ENCODE measurements at places on chromosomes 1 and 21.

DNA sequence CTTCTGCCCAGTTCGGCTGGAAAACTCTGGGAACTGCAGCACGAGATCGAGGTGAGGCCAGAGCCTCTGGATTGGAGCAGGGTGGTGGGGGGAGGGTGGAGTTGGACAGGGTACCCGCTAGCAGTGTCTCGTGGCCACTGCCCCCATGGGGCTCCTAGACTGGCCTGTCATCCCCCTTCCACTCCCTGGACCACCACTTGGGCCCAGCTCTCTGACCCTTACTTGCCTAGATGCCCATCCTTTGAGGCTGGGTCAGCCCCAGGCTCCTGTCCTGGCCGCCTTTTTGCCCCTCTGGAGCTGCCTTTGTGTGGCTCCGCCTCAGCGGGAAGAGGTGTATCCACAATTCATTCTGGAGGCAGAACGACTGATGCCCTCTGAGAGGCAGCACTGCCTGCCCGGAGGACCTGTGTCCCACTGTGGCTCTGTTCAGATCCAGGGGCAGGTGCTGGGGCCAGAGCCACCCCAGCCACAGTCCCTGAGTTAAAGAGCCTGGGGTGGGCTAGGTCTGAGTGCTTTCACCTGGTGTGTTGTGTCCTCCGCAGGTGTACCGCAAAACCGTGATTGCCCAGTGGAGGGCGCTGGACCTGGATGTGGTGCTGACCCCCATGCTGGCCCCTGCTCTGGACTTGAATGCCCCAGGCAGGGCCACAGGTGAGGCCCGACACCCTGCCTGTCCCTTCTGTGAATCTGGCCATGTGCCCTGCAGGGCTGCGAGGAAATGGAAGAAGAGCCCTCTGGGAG lies 17.7 kb downstream of the FAAH start:
- DNase-seq: no peak

DNA sequence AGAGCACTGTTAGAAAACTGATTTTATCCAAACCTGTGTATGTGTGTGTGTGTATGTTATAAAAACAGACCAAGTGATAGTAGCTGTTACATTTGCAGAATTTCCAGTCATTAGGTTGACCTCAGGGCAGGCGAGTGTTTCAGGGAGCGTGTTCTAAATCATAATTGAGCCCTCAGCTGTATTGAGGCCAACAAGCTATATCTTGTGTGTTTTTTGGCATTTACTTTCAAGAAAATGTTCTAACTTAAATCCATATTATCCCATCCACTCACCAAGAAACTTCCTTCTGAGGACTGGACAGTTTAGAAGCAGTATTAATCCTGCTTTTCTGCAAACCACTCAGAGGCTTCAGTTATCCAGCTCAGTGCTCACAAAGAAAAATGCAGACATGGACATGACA lies 12.0 kb downstream of the DDAH1 start:
- DNase-seq: no peak

- DNase-seq: no peak
Observed at GRCh38 chr1:63601912-63602311, 8.7 kb downstream of the PGM1 start.

GRCh38 chr21:15061747-15062605 lies 2.8 kb downstream of the NRIP1 start:
- DNase-seq: no peak

DNA sequence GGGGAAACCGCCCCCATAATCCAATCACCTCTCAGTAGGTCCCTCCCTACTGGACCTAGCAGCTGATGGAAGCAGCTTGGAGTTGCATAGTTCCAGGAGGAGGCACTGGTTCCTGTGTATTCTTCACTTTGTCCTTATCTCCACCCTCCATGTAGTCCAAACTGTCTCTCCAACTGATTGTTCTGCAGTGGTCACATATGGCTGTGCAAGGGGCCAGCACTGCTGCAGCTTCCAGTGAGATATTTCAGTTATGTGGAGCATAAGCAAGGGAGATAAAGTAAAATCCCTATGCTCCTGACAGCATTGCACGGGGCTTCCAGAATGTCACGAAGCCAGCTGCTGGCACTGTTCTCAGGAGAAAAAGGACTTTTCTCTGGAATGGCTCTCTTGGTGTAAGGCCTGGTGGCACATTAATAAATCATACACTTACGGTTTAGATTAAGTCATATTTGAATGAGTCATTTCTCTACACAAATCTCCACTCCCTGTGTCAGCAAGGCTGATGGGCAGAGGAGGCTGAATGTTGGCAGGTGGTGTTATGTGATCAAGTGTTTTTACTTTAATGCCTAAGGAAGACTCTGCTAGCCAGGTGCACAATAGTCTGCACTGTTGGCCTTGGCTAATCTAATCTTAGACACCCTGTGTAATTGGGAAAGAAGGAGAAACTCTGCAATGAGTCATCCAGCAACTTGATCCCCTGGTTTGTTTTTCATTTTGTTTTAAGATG lies 93.4 kb downstream of the KCNK1 start:
- no peak for DNase-seq

DNA sequence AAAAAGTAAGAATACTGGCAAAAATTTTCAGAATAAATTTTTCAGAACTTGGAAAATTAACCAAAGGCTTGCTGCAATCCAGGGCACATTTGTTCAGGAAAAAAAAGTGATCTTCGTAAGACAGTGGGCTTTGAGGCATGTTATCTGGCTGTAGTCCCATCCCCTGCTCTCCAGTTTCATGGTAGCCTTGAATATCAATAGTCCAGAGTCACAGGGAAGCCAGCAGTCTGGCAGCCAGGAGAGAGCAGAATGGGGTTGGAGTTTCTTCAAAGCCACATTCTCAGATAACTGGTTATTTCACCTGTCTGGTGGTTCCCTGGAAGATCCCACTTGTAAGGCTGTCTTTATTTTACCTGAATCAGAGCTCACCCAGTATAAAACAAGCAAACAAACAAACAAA lies 669.3 kb downstream of the MATN1 start:
- no peak for DNase-seq

GRCh38 chr1:160342526-160342925 lies 524 bp downstream of the COPA start:
- DNase-seq: no peak

GRCh38 chr1:96660051-96660450 lies 61.5 kb upstream of the PTBP2 start:
- no peak for DNase-seq

DNA sequence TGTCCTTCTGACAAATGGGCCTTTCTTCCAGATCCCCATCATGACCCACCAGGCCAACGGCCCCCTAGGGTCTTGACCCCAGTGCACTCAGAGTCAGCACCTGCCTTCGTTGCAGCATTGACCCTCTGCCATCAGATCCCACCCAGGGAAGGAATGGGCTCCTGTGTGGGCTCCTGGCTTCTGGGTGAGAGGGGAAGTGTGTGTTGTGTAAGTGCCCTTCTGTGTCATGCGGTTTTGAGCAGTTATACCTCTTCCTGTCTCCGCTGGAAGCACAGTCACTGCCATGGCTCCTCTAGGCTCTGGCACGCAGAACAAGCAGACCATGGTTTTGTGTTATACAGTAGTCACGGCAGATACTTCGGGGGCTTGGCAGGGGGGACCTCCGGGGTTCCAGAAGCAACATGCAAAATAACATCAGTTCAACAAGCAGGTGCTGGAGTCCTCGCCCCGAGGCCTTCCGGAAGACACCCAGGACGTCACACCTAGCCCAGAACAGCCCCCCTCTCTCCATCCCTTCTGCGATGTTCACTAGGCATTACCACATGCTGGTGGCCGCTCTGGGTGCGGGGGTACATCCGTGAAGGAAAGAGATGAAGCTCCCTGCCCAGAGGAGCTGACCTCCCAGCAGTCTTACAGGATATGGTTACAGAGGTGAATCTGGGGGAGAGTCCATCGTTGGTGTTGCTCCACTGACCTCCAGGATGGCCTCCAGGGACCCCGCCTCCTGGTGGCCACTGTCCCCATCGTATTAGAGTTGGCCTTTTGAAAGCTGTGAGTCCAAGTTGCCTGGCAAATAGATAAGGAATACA lies 17.4 kb upstream of the KCNAB2 start:
- no peak for DNase-seq

GRCh38 chr1:225578251-225578977 lies 74.5 kb downstream of the ENAH start:
- DNase-seq: no peak

- no peak for DNase-seq
Observed at GRCh38 chr1:36137776-36138175, 11.5 kb downstream of the TRAPPC3 start.

GRCh38 chr1:171984262-171984661 lies 143.0 kb downstream of the DNM3 start:
- DNase-seq: no peak

- DNase-seq: no peak
Observed at GRCh38 chr1:2566101-2567045, 10.2 kb downstream of the TNFRSF14 start.

DNA sequence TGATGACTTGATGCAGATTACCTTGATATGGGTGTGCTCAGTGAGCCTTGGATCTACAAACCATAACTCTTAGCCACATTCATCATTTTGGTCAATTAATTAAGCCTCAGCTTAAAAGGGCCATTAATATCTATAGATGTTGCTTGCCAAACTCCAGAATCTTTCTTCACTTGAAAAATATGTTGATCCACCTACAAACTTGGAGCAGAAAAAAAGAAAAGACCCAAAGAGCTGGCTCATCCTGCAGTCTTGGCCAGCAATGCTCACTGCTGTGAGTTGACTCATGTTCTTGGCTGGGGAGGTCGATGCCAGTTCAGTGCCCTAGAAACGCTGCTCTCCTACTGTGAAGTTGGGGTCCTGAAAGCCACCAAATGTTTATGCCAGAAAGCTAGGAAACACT lies 75.4 kb downstream of the DPT start:
- peak; percentile 17 for DNase-seq

DNA sequence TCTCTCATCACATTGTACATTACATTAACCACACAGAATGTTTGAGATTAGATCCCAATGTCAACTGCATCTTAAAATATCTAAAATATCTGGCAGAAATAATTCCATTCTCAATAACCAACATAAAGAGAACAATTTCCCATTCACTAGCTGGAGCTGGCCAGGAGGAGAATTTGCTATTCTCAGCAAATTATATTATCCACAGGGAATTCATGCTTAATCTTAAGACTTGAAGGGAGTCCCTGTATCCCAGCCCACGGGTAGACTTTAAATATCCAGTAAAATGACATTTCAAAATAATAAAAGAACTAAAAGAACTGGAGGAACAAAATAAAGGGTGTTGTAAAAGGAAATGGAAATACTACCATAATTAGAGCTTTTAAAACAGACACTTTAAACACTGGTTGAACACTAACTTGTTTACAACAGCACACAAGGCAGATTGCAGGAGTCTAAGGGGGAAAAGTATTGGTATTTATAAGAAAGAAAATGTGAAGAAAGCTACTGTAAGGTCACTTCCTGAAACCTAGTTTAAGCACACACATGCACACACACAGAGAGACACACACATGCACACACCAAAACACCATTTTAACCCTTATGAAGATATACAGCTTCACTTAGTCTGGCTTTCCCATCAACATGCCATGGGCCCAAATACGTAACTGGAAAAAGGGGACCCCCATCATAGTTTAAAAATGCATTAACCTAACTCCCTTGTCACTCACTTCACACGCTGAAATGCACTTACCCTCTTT lies 107.0 kb downstream of the PTPN14 start:
- DNase-seq: no peak

- no peak for DNase-seq
Observed at GRCh38 chr1:223761411-223761810, 49.1 kb downstream of the CAPN2 start.

DNA sequence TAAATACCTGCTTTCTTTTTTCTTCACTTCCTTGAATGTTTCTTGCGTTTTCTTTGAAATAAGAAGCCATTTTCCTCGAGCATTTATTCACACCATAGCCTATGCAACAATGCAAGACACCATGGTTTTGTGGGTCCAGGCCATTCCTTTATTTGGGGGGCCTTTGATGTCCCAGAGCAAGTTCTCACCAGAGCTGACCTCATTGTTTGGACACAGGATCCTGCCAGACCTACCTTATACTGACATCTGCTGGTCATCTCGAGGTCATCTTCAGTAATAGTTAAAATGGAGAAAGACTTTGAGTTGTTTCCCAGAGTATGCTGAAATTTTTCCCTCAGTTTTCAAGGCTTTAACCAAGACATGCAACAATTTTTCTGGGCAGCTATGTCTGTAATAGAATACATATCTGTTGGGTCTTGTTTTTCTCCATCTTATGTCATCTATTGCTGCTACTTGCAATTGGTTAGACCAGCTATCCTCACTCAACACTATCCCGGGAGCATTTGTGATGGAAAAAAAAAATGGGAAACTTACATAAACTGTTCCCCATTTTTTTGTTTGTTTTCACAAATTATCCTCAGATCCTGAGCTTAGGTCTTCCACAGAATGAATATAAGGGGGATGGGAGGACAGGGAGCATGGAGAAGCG lies 34.0 kb upstream of the BACE2 start:
- DNase-seq: no peak

- no peak for DNase-seq
Observed at GRCh38 chr21:37711836-37712568, 204.3 kb downstream of the KCNJ6 start.

DNA sequence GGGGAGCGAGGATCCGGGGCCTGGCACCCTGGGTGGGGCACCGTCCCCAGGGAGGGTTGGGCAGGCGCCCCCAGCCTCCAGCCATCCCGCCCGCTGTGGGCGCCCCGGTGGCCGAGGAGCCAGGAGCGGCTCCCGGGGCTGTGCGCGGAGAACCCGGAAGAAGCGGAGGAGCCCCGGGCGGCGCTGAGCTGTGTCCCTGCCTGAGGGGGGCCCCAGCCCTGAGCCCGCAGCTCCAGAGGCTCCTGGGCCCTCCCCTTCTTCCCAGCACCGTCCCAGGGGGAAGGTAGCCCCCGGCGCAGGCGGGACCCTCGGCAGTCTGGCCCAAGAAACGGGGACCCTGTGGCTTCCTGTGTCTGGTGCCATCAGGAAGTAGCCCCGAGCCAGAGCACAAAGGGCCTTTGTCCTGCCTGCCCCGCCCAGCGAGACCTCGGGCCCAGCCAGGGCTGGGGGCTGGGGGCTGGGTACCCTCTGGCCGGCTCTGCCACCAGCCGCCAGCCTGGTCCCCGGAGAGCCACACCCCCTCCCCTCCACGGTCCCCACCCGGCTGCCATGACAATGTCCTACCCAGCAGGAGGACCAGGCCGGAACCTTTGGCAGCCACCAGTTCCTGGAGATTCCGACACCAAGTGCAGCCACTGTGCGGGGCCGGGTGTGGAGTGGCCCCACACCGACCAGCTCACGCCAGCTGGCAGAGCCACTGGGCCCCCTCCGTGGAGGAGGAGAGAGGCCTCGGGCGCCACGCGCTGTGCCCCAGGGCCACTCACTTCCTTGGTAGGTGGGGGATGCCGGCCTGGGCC lies 15.6 kb upstream of the TTLL10 start:
- peak; percentile 52 for DNase-seq

DNA sequence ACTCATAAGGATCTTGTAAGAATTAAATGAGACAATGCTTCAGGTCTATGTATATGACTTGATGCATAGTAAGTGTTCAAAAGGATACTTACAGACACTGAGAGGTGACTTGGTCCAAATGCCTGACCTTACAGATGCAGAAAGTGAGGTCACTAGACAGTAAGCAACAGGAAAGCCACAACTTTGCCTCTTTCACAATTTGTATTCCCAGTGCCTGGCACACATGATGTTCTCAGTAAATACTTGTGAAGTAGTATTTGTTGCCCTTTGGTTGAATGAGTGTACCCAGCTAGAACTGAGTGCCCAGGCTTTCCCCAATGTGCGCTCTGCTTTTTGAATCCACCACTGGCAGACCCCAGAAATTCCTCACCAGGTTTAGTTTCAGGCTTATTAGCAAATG lies 105.1 kb downstream of the BEND5 start:
- no peak for DNase-seq

GRCh38 chr21:36205962-36206361 lies 49.3 kb downstream of the DOP1B start:
- DNase-seq: no peak

Data from occipital lobe (tissue), 3 donors.